ENCODE measurements at places on chromosomes 2 and 18. TPM values are rescaled to one million over a fixed set of nuclear protein-coding genes. Genes with fewer than 3 reads are reported as not detected.

C1GALT1C1L gene
- 0.28 TPM for total RNA-seq

- peak; percentile 13 for DNase-seq
Observed at GRCh38 chr18:8229787-8230186, 379.4 kb upstream of the RAB12 start.

GRCh38 chr2:3117650-3118216 is 259.9 kb downstream of the EIPR1 start:
- DNase-seq, result no peak

FMNL2 gene
- 10.9 TPM for total RNA-seq

GRCh38 chr2:141497272-141497671 is 633.5 kb downstream of the LRP1B start:
- no peak for DNase-seq

CRYBA2 gene
- not detected for total RNA-seq

DNA sequence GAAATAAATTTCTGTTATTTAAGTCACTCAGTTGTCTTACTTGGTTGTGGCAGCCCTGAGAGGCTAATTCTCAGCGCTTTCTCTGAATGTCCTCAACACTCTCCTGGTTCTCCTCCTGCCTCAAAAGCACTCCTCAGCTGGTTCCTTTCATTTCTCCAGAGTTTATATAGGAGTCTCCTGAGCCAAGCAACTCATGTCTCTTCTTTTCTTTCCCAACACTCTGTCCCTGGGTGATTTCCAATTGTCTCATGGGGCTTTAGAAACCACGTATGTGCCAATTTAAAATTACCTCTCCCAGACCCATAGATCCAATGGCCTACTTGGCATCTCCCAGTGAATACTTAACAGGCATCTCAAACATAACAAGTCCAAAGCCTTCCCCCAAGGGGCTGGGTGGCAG is 184.3 kb downstream of the TTC32 start:
- DNase-seq, result no peak

GRCh38 chr2:165239230-165239629 is at the start of gene SCN2A:
Gene SCN2A, plus strand, starts transcription at chr2:165239414. Its CDS starts 56,410 bp downstream, at chr2:165295824.
- DNase-seq, result peak; percentile 49

- peak; percentile 91 for DNase-seq
Observed at GRCh38 chr2:1721706-1722646, 22.3 kb downstream of the PXDN start.

REG3A gene
- total RNA-seq, result not detected

GRCh38 chr2:75632813-75633212 is 13.8 kb upstream of the MRPL19 start:
- DNase-seq, result no peak

- DNase-seq, result no peak
Observed at GRCh38 chr2:136399667-136400289, 281.8 kb upstream of the CXCR4 start.

- no peak for DNase-seq
Observed at GRCh38 chr2:85180322-85181133, 47.3 kb downstream of the TCF7L1 start.

CROCC2 gene
- total RNA-seq, result not detected

SFTPB gene
- total RNA-seq, result not detected

GRCh38 chr2:167537743-167538142 is 649.5 kb downstream of the XIRP2 start:
- no peak for DNase-seq

ZNF396 gene
- 0.54 TPM for total RNA-seq

E2F6 gene
- 10.9 TPM for total RNA-seq

INSIG2 gene
- 9.1 TPM for total RNA-seq

GRCh38 chr18:12009581-12010140 is 28.4 kb downstream of the IMPA2 start:
- DNase-seq, result no peak

- DNase-seq, result peak; percentile 61
Observed at GRCh38 chr2:64463781-64464180, 9.8 kb downstream of the LGALSL start.

GRCh38 chr2:168742258-168742932 is 60.0 kb upstream of the NOSTRIN start:
- DNase-seq, result no peak

GRCh38 chr2:191287820-191288219 is 42.6 kb downstream of the MYO1B start:
- DNase-seq, result no peak

GRCh38 chr2:172705352-172705751 is 30.3 kb upstream of the RAPGEF4 start:
- DNase-seq, result no peak

TMEM37 gene
- total RNA-seq, result under 0.01 TPM

DSG4 gene
- total RNA-seq, result not detected

ARHGAP15 gene
- not detected for total RNA-seq

- DNase-seq, result no peak
Observed at GRCh38 chr18:11392292-11392691, 217.1 kb upstream of the SLC35G4 start.

DNA sequence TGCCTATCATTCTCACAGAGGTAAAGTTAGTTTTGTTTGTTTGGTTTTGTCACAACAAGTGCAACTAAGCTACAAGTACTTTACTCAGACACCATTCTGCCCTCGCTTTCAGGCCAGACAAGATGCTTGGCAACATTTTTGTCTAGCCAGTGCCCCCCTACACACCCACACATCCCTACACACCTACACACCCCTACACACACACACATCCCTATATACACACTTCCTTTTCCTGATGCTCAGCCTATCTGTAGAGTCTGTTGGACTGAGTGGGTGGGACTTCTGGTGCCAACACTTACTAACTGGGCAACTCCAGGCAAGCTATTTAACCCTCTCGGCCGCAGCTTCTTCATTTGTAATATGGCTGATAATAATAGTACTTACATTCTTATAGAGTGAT is 161.4 kb downstream of the ALK start:
- no peak for DNase-seq

DNA sequence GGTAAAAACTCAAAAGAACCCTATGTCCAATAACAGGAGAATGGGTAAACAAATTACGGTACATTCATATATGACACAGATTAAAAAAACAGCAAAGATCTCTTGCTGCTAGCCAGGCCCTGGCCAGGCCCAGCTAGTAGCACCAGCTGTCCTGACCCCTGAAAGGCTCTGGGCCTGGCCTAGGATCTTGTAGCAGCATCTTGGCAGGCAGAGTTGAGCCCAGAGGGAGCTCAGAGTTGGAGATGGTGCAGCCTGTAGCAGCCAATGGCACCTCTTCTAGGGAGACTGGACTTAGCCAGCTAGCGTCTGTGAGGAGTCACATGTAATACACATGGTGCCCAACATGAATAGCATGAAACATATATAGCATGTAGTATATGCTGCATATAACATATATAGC is 69.1 kb downstream of the HS6ST1 start:
- no peak for DNase-seq

GRCh38 chr2:43348908-43349661 is 122.7 kb upstream of the ZFP36L2 start:
- DNase-seq, result peak; percentile 72

IL36B gene
- not detected for total RNA-seq

- no peak for DNase-seq
Observed at GRCh38 chr2:128451084-128452023, 132.7 kb upstream of the HS6ST1 start.

CNGA3 gene
- total RNA-seq, result not detected

GRCh38 chr18:7307526-7307925 is 76.6 kb downstream of the LRRC30 start:
- DNase-seq, result no peak

DNA sequence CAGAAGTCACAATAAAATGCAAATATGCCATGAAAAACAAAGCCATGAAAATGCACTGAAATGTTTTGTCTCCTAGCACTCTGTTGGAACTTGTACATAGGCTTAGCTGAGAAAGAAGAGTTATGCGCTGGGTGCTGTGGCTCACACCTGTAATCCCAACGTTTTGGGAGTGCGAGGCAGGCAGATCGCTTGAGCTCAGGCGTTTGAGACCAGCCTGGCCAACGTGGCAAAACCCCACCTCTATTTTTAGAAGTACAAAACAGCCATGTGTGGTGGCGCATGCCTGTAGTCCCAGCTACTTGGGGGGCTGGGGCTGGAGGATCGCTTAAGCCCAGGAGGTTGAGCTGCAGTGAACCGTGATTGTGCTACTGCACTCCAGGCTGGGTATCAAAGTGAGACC is 39.9 kb downstream of the IRS1 start:
- no peak for DNase-seq

DNA sequence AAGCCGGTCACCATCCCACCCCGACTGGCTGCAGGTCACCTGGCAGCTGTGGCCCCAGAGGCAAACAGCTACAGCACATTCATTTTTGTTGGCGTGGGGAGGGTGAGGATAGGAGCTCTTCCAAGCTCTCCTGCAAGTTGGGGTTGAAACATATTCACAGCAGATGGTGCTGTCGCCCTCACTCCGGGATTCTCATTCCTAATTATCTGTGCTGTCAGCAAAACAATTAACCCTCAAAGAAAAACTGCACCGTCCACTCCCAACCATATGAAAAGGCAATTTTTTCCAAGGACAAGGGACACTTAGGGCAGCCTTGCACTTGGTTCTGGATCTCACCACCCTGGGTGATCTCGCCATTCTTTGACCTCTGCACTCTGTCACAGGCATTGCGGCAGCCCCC is 68.6 kb downstream of the ZBTB7C start:
- no peak for DNase-seq

D2HGDH gene
- 8.3 TPM for total RNA-seq

PRKAG3 gene
- not detected for total RNA-seq

GRCh38 chr2:176626796-176627195 is 357.6 kb downstream of the MTX2 start:
- DNase-seq, result no peak

GRCh38 chr18:76963936-76964335 is 141.6 kb downstream of the ZNF236 start:
- no peak for DNase-seq

DNA sequence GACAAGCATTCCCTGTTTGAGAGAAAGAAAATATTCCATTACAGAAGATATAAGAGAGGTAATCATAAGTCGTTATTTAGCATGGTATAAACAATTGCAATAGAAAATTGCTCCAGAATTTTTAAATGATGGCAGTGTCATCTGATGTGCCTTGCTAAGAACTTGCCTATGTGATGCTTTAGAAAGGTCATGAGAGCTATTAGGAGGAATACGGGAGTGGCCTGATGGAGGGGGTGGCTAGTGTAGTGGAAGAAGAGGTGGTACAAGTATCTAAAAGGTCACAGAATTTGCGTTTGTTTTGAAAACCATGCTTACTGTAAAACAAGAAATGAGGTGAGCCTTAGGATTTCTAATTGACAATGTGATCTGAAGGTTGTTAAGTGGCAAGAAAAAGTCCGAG is 550.0 kb downstream of the TMX3 start:
- DNase-seq, result no peak

DNA sequence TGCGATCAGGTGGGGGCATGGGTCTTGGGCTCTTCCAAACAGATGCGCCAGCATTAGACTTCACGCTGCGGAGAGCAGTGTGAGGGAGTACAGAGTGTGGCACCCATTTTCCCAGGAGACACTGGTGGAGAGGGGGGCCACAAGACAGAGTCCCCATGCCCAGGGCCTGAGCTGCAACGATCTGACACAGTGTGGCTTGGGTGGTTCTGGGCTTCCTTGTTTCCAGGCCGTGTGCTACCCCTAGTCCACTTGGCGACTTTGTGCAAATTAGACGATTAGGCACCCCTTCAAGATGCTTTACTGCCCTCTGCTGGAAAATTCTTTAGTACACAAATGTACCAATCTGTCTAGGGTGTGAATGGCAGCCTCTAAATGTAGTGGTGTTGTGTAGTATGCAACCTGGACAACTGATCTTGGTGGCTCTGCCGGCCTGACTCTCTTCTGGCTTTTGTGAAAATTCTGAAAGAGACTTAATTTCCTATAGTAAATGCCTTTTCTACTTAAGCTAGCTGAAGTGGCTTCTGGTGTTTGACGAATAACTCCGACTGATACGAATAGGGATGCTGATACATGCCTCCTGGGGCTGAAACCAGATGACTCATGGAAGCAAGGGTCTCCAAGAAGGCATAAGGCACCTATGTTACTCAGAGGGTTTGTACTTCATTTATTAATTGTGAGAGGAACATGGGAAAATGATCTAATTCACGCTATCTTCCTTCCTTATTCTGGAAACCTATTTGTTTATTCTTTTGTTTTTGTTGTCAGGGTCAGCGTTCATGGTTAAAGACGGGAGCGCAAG is 92.3 kb upstream of the SMAD2 start:
- peak; percentile 49 for DNase-seq

- DNase-seq, result no peak
Observed at GRCh38 chr18:54787121-54787520, 41.2 kb upstream of the RAB27B start.

GRCh38 chr2:100921685-100922161 is 80.4 kb upstream of the RPL31 start:
- DNase-seq, result peak; percentile 88

DNA sequence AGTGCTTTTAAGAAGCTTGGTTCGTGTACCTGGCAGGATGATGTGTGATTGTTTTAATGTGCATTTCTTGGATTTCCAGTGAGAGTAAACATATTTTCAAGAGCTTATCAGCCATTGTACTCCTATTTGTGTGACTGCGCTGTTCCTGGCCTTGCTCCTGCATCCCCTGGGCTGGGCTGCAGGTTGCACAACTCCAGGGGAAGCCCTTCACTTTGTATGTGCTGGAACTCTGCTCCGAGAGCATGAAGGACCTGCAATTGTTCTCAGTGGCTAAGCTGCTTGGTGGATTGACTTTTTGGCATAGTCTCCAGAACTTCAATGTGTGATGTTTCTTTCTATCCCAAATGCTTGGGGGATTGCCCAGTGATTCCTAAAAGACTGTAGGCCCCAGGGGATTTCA is 18.8 kb downstream of the ATP6V1C2 start:
- DNase-seq, result no peak

DNA sequence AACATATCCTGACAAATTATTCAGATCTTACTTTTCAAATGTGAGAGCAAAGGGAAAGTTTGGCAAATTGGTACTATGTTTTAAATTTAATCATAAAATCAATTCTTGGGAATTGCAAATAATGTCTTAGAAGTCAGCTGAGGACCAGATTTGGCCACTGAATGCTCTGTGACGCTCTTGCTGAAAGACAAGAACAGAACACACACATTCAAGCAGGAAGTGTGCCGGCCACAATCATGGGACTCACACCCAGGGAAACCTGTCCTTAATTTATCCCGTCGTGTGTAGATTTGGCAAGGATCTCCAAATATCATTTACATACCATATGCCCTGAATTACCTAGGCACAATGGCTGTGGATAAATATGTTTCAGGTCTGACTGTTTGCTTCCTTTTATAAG is 253.1 kb downstream of the TCF4 start:
- DNase-seq, result no peak

DNA sequence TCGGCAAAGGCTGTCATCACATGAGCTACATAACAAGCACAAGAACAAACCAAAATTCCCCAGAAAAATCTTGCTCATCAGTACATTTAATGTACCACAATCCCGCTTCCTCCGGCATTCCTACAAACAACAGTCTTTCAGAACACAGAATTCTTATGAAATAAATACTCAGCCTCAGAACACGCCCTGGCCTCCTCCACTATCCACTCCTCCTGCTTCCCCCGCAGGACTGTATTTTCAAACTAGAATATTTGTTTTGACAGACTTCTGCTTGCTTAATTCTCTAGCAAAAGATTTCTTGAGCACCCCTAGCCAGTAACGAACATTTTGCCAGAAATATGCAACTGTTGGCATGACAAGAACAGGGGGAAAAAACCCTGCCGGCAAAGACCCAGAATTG is 131.2 kb downstream of the THADA start:
- peak; percentile 23 for DNase-seq

GRCh38 chr2:204046145-204046544 is 109.6 kb downstream of the ICOS start:
- no peak for DNase-seq

GRCh38 chr2:855177-855576 is 95.5 kb upstream of the SNTG2 start:
- no peak for DNase-seq

GRCh38 chr18:49170145-49170544 is 219.4 kb upstream of the SMAD7 start:
- DNase-seq, result no peak

Data from IMR-90 (cell line).